ENCODE measurements at places on chromosomes 6 and 20.

DNA sequence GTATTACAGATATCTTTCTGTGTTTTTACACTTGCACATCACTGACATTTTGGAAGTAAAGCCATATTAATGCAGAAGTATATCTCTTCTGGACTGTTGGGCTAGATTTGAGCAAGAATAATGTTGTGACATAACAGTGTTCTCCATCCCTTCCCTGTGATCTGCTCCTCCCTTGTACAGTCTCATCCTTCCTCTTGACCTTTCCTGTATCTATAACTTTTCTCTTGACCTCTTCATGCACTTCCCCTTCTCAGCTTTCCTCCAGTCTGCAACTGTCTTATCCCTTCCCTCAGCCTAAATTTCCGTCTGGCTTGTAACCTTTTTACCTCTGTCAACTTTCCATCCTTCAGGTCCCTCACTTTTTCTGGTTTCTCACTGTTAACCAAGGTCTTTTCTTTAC is 29.8 kb downstream of the NCOA3 start:
- no peak for DNase-seq

GRCh38 chr6:163281634-163282033 is 132.9 kb upstream of the QKI start:
- DNase-seq, result no peak

- peak; percentile 53 for DNase-seq
Observed at GRCh38 chr6:166716910-166717617, 90.0 kb upstream of the RPS6KA2 start.

- DNase-seq, result no peak
Observed at GRCh38 chr6:24052590-24052961, 73.4 kb upstream of the NRSN1 start.

DNA sequence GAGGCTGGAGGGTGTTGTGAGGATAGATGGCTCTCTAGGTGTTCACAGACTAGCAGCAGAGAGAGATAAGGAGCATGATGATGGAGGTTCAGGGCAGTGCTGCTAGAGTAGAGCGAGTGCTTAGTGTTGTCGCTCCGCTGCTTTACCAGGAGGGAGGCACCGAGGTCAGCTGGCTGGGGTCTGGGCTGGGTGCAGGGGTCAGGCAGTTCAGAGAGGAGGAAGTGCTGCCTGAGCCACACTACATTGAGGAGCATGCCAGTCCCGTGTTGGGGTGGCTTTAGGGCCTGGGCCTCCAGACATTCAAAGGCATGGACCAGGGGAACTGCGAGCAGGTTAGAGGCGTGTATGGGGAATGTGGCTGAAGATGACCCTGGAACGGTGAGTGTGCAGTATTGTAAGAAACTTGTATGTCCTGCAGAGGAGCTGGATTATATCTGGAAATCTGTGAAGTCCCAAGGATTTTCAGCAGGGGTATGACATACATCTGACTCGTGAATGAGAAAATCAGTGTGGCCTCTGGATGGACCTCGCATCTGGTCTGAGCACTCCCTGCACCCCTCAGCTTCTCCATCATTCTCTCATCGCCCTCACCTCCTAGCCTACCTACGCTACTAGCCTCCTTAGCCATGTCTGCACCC is 66.9 kb downstream of the IGF2R start:
- no peak for DNase-seq

- no peak for DNase-seq
Observed at GRCh38 chr6:128601060-128601459, 80.7 kb upstream of the PTPRK start.

Data from coronary artery (tissue), 2 donors.